ENCODE measurements at places on chromosomes 3 and 15.
A peak's percentile ranks its signal among the peaks of the same experiment; 100 is the strongest.

GRCh38 chr3:174675406-174675805 is 183.7 kb upstream of the NAALADL2 start:
- DNase-seq = no peak

- DNase-seq = no peak
These were observed 3.5 kb upstream of the MTFMT start for GRCh38 chr15:65032801-65033537.

DNA sequence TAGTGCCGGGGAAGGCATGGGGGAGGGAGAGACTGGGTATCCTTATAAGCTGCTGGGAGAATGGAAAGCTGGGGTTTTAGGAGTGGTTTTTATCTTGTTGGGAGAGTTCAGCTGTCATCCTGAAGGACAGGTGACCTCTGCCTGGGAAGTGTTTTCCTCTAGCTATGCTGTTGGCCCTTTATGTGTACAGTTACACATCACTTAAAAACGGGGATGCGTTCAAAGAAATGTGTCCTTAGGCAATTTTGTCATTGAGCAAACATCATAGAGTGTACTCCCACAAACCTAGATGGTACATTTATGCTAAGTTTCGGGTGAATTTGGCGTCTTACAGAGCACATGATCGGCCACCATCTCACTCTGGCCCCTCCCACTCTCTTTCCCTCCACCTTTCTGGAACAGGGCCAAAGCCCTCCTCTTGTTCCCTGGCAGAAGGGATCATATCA is 164.3 kb upstream of the NUDT16 start:
- DNase-seq = no peak

DNA sequence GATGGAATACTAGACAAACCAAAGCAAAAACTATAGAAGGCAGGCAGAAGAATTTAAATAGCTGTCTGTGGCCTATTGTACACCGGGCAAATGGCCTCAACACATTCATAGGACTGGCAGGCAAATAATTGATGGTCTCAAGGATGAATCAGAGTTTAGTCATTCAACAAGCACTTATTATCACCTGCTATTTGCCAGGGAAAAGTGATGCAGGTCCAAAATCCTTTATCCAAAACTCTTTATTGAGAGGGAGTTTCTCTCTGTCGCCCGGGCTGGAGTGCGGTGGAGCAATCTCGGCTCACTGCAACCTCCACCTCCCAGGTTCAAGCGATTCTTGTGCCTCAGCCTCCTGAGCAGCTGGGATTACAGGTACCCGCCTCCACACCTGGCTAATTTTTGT is 2.3 kb downstream of the EIF2AK4 start:
- no peak for DNase-seq

GRCh38 chr3:98902351-98902740 is 851 bp upstream of the DCBLD2 start:
- DNase-seq = no peak

DNA sequence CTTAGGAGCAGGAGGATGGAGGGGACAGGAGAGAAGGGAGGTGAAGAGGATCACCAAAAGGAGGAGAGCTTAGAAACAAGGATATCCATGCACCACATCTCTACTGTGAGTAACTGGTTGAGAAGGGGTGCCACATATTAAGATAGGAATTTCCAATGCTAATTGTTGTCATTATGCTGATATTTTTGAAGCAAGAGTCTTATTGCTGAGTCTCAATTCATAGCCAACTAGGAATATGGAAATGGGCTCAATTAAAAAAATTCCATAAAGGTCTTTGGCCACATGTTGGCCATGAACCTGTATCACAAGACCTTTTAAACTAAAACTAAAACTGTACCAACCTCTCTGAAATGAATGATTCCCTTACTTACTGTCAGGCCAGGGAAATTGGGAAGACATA is 642.6 kb downstream of the MAGI1 start:
- DNase-seq = no peak

DNA sequence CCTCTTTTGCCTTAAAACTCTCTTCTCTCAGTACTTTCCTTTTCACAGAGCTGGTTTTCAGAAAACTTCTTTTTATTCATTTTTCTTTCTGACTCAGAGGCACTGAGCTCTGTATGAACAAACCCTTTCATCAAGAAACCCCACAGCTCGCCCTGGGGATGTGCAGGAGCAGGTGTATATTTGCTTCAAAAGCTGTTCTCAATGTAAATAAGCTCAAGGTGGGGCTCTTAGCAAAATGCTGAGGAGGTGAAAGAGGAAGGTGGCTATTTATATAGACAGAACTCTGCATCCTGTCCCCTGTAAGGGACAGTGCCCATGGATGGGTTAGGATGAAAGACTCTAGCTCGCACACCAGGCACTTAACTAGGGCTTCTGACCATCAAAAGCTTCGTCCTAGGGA is 302.0 kb downstream of the WDR72 start:
- no peak for DNase-seq

- no peak for DNase-seq
These were observed 17.7 kb upstream of the SENP7 start for GRCh38 chr3:101530686-101531047.

DNA sequence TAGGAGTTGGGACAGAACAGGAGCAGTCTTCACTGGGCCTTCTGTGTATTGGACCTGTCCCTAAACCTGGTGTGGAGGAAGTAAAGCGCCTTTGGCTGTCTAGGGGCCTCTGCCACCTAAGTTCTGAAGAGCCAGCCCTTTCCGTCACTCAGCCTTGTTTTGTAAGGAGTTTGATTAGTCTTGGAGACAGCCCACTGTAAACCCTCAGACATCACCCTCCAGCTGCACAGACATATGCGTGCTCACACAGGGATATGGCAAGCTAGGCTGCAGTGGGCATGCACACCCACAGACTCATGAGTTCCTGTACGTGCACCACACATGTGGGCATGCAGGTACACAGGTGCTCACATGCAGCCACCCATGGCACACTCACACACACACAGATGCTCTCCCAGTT is 5.2 kb downstream of the PRKCD start:
- DNase-seq = no peak

DNA sequence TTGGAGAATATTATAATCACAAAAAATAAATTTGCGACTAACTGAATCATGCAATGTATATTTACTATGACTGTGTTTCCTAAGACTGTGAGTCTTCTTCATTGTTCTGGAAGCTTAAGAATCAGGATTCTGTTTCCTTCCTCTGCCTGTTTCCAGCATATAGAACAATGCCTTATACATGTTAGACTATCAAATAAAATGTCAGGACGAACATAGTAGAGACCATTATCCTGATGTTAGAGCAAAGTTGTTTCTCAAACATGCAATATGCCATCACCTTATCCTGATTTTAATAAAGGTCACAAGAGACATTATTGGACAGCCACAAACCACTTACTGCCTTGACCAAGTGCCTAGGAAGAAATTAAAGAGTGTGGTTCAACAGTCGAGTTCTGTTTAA is 457.4 kb upstream of the AGTR1 start:
- DNase-seq = no peak

DNA sequence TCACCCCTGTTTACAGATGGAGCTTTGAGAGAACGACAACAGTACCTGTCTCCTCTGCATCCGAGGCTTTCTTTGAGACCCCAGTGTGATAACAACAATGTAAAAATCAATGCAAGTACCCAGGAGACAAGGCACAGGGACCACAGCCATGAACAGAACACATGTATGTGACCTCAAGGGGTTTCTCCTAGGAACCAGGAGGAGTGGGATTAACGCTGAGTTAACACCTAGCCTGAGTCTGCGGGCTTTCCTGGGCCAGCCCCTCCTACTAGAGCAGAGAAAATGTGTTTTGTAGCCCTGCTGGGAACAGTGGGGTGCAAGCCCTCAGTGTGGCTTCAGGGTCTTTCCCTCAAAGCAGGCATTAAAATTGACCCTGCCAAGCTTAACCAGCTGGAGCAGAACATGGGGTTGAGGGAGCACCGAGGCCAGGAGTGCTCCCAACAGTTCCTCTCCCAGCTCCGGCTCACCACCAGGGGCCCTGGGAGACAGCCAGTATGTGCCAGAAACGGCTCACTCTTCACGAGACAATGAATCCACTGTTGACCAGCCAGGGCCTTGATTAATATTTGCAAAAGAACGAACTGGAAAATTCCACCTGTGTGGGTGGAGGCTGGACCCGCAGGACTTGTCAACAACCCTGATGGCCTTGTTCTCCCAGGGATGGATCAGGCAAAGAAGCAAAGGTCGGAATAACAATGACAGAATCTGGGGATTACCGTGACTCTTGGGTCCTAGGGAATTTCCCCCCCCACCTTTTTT is 3.6 kb downstream of the CHDH start:
- peak; percentile 43 for DNase-seq

DNA sequence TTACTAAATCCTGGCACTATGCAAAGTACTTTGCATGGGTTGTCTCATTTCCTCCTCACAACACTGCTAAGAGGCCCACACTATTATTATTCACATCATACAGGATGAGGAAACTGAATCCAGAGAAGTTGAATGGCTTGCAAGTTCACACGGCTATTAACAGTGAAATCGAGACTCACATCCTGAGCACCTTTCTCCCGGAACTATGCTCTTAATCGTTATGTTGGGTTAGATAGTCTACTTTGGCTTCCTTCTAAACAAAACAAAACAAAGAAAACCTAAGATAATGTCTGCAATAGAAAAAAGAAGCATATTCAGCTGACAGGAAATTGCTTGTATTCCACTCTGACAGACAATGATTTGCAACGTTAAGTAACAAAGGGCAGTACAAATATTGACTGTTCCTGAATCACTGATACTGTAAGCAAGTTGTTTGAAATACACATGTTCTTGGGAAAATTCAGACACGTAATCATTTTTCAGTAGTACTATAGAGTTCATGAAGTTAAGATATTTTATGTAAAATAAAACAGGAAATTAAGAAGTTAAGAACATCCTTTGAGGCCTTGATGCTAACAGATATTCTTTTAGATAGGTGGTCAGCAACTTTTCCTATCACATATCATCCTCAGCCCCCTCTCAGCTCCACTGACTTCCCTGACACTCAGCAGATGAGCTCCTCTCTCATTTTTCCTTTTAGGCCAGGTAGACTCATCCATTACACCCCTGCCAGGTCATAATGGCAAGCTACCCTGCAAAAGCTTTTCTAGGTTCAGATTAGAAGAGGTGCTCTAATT is 40.7 kb downstream of the C2CD4B start:
- DNase-seq = no peak

- no peak for DNase-seq
These were observed 46.2 kb downstream of the TRIM69 start for GRCh38 chr15:44782516-44782915.

GRCh38 chr3:128559486-128560225 is 66.7 kb upstream of the GATA2 start:
- no peak for DNase-seq

- DNase-seq = no peak
These were observed 543.0 kb upstream of the TBL1XR1 start for GRCh38 chr3:177740254-177740653.

DNA sequence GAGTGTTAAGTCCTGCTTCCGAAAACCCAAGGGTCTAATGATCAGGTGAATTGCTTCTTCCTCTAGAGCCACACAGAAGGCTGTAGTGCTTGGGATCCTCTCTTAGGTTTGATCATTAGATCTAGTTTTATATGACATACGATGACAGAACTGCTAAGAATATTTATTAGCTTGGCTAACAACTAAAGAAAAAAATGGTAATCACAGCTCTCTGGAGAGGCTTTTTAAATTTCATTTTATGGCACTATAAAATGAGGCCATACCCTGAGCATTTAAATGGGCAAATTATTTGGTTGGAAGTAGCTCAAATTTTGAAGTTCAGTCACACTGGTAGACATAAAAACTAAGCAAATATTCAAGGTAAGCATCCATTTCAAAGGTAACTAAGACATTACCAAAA is 482.5 kb upstream of the WNT5A start:
- DNase-seq = no peak

GRCh38 chr15:47885920-47886319 is 168.6 kb downstream of the SEMA6D start:
- DNase-seq = no peak

- DNase-seq = peak; percentile 2
These were observed 900.5 kb downstream of the EPHA3 start for GRCh38 chr3:90007778-90008499.

GRCh38 chr3:154334973-154335420 is 10.7 kb upstream of the DHX36 start:
- DNase-seq = no peak

DNA sequence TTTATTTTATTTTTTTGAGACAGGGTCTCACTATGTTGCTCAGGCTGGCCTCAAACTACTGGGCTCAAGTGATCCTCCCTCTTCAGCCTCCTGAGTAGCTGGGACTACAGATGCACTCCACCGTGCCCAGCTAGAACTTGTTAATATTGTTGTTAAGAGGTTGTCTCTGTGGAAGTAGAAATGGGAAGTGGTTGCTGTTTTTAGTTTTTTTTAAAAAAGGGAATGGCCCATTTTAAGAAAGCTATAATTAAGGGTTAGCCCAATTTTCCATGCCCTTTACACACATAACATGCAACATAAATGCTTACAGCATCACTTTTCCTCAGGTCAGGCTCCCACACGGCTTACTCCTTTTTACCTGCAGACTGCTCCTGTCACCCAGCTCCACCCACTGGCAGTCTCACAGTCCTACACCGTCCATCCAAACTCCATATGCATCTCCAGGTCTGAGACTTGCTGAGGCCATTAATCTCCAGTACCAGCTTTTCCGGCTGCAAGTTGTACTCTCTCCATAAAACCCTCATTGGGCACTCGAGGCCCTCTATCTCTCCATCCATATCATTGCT is 19.8 kb downstream of the MORC1 start:
- no peak for DNase-seq

DNA sequence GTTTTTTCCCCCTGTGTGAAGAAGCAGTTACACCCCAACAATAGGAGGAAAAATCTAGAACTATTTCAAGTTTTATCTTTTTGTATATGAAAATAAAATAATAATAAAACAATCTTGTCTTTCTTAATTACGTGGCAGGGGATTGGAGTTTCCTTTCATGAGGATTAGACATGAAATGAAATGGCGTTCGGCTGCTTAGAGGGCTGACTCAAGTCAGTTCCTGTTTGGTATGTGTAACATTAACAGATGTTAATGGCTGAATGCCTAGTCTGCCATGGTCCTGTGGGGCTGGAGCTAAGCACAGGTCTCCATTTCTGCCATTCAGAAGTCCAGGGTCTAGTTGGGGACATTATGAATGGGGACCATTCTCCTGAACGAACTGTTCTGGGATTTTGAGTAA is 3.1 kb upstream of the EXOG start:
- no peak for DNase-seq

- DNase-seq = no peak
These were observed 681 bp upstream of the IL5RA start for GRCh38 chr3:3110749-3111361.

DNA sequence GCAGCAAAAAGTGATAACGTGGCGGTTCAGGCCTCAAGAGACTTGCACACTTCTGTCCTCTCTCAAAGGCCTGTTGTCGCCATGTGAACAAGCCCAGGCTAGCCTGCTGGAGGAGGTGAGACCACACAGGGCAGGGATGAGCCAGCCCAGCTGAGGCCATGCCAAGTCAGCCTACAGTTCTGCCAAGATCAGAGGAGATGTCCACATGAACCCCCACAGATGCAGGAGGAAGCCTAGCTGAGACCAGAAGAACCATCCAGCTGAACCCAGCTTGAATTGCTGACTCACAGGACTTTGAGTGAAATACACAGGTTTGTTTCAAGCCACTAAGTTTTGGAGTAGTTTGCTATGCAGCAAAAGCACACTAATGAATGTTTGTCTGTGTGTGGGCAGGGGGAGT is 50.3 kb upstream of the SEC13 start:
- DNase-seq = no peak

- no peak for DNase-seq
These were observed 675.2 kb downstream of the AGBL1 start for GRCh38 chr15:86754846-86755245.

Measured in amygdala (tissue), 56 donors.